ENCODE measurements at places on chromosomes 12 and 14. TPM values are rescaled to one million over a fixed set of nuclear protein-coding genes. Genes with fewer than 3 reads are reported as not detected.

Gene MGP
- total RNA-seq: 0.72 TPM

GRCh38 chr12:2244013-2244861 lies 191.4 kb downstream of the CACNA1C start:
- DNase-seq: peak; percentile 88

GRCh38 chr12:54417712-54418440 lies 1.2 kb downstream of the ITGA5 start:
- DNase-seq: peak; percentile 50

- no peak for DNase-seq
Measured at GRCh38 chr12:19245666-19246065, 116.1 kb downstream of the PLEKHA5 start.

Gene IGF1
- not detected for total RNA-seq

Gene PRPH
- total RNA-seq: 7.1 TPM

Gene SMIM41
- total RNA-seq: not detected

Gene CLEC4C
- total RNA-seq: not detected

DNA sequence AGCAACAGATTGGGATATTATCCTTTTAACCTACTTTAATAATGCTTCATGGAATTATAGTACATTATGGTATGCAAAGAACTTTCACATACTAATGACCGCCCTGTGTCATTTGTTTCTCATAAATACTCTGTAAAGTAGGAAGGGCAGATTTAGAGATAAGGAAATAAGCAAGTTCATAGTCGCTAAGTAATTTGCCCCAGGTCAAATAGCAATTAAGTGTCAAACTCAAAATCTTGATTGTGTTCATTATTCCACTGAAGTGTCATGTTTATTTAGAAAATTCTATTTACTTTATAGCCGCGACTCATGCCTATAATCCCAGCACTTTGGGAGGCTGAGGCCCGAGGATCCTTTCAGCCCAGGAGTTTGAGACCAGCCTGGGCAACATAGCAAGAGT lies 98.7 kb upstream of the ATF1 start:
- DNase-seq: no peak

DNA sequence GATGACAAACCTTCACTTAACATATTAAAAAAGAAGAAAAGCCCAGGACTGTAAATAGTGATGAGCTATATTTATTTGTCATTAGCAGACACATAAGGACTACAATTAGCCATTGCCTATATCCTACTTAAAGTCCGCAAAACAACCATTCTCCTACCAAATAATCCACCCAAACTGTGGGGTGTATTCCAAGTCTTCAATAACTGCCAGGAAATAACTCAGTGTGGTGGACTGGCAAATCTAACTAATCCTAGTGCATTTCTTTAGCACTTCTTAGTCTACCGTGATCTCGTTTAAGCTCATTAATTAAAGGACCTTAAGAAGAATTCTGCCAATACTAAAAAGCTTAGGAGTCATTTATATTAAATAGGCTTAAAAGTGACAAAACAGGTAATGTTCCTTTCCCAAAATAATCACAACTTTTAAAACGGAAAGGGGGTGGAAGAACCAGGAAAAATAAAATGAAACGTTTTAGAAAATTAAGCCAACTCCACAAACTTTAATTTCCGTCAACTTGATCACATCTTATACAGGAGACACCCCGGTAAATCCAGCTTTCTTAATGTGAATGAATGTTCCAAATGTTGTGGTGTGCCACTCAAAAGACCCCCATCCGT lies 1.8 kb downstream of the NOVA1 start:
- no peak for DNase-seq

Gene PARP11
- total RNA-seq: 2.3 TPM

Gene MRPS35
- total RNA-seq: 78.8 TPM

- DNase-seq: no peak
Measured at GRCh38 chr12:125282921-125283320, 217.7 kb downstream of the AACS start.

GRCh38 chr14:90382491-90383125 lies 14.2 kb upstream of the CALM1 start:
- DNase-seq: peak; percentile 61

- no peak for DNase-seq
Measured at GRCh38 chr14:69855180-69855832, 23.9 kb upstream of the SMOC1 start.

- peak; percentile 20 for DNase-seq
Measured at GRCh38 chr12:108691998-108692808, 39.1 kb downstream of the CORO1C start.

DNA sequence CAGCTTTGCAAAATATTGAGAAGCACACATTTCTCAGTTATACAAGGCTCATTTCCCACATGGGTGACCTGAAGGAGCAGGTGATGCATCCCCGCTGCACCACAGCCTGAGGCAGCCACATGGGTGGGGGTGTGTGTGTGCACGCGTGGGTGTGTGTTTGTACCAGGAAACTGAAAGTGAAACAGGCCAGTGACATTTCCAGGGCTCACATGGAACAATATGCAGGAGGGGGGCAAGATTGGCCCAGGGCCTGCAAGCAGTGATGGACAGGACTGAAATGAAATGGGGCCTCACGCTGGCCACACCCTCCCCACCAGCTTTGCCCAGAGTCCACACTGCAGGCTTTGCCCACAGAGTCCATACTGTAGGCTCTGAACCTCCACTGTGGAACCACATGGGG lies 154.2 kb upstream of the PARP11 start:
- DNase-seq: peak; percentile 6

Gene P2RX2
- not detected for total RNA-seq

Gene IL26
- total RNA-seq: 0.64 TPM

DNA sequence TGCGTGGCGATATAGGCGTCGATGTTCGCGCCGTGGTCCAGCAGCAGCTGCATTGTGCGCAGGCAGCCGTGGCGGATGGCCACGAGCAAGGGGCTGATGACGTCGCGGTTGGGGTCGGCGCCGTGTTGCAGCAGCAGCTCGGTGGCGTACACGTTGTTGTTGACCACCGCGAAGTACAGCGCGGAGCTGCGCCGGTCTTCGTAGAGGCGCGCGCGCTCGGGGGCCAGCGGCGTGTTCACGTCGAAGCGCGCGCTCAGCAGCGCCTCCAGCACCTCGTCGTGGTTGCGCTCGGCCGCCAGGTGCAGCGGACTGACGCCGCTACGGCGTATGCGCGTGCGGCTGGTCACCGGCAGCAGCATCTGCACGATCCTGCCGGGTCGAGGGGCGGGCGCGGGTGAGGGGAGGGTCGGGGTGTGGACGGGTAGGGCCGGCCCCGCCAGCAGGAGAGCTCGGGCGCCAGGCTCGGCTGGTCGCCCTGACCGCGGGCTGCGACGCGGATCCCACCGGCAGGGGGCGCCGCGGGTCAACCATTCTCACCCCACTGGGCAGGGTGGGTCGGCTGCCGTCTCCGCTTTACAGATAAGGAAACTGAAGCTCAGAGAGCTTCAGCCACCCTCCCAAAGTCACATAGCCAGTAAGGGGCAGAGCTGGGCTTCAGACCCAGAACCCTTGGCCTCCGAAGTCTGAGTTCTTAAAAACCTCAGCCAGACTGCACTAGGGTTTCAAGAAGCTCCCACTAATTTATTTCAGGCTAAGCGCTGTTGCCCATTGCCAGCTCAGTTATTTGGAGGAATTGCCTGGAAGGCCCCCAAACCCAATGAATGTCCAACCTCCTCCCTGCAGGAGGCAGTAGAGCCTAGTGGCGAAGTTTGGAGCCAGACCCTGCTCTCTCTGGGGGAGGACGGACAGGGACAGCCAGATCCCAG lies 12.4 kb downstream of the FAM181A start:
- peak; percentile 67 for DNase-seq

Gene RERGL
- not detected for total RNA-seq

Gene INHBC
- total RNA-seq: not detected

Gene APOF
- not detected for total RNA-seq

- DNase-seq: peak; percentile 23
Measured at GRCh38 chr12:78470354-78471195, 394.0 kb upstream of the SYT1 start.

Gene VEZT
- 26.4 TPM for total RNA-seq

Gene ASCL1
- total RNA-seq: not detected

DNA sequence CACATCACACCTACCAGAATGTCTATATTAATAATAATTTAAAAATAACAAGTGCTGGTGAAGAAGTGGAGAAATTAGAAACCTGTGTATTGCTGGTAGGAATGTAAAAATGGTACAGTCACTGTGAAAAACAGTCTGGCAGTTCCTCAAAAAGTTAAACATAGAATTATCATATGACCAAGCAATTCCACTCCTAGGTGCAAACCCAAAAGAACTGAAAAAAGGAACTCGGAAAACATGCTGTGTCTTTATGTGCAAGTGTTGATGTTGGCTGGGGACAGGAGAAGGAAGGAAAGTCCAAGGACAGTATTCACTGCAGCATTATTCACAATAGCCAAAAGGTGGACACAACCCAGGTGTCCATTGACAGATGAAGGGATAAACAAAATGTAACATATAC lies 146.5 kb downstream of the TTC7B start:
- DNase-seq: no peak

Gene KRT72
- not detected for total RNA-seq

DNA sequence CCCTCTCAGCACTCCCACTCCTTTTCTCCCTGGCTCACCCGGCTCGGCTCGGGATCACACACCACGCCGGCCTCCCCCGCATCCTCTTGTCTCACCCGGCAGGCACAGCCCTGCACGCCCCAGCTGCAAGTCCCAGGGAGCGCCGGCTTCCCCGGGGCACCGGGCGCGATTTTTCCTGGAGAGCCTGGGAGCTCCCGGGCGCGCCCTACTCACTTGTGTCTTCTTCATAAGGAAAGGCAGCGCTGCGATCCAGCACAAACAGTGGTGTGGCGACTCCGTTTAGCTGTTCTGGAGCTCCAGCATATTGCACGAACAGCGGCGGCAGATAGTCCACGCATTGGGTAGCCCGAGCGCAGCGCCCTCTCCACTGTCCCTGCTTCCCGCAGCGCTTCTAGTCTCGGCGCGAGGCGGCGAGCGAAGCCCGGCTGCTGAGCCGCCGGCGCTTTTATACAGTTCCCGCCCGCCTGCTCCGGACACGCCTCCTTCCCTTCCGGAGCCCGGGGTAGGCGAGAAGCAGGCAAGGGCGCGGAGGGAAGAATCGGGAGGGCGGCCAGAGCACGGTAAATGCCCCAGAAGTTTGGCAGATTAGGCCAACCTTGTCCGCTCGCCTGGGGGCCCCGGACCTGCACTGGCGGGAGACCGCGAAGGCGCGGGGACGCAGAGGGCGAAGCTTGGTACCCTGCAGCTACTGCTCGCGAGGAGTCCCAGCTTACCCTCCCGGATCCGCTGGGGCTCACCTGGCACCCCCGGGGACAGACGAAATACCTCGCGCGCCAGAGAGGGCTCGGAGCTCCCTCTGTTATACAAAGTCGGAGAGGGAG lies at the start of gene KITLG:
Gene KITLG (minus strand): TSS at position 421 of the 821 bp plus-strand sequence. CDS start 193 bp downstream, at position 228.
- peak; percentile 85 for DNase-seq

DNA sequence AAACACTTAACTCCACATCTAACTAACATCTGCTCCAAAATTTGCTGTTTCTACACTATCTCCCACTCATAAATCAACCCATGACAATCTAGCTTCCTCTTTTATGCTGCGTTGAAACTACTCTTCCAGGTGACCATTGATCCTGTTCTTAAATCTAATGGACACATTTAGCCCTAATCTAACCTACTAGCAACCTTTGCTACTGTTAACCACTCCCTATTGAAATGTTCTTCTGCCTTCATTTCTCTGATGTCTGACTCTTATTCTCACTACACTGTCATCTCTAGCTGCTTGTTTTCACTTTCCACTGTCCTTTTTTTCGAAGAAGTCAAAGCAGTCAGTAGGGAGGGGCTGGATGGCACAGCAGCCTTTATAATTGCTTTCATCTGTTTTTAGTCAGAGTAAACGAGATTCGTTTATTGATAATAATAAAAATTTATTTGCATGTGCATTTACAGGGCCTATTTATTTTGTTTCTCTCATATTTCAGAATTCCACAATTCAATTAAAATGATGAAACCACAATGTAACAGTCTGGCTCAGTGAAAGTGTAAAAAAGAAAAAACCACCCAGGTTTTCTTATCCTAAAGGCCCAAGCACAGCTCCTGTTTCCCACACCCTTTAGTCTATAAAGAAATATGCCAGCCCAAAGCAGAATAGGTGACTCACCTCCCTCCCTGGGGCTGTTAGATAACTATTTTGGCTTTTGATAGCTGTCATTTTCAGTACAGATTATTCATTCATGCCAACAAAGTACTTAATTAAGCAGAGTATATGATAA lies 44.9 kb downstream of the ATP2B1 start:
- no peak for DNase-seq

DNA sequence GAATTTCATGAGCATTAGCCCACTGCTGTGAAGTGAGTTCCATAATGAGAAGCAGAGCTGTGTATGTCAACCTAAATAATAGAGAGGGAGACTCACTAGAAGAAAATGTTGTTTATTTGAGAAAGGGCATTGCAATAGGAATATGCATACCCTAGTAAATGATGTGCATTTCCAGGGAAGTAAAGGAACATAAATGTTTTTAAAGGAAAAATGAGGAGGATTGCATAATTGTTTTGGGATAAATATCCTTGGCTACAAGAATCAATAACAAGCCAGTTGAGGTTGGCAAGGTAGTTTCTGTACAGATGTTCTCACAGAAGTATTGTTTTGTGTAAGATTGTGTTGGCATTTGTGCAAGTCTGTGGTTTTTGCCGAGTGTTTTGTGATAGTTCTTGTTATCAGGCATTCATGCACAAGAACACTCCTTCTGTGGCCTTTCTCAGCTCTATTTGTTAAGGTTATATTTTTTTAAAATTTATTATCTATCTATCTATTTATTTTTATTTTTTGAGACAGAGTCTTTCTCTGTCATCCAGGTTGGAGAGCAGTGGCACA lies 47.1 kb downstream of the EMP1 start:
- DNase-seq: no peak

- DNase-seq: no peak
Measured at GRCh38 chr12:75917715-75918114, 113.9 kb downstream of the PHLDA1 start.

DNA sequence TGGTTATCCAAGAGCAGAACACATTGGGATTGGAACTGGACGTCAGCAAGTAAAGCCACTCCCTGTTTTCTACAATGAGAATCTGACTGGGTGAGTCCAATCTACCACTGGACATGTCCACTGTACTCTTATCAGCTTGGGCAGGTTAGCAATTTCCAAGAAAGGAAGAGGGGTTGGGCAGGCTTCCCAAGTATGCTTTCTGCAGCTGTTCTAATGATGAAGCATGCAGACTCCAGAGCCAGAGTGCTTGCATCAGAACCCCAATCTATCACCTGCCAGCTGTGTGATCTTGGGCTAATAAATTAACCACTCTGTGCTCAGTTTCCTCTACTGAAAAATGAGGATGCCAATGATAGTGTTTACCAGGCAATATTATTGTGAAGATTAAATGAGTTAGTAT lies 92.0 kb downstream of the EMP1 start:
- DNase-seq: no peak

Gene LALBA
- total RNA-seq: not detected

GRCh38 chr12:125674554-125675338 lies 609.5 kb downstream of the AACS start:
- peak; percentile 95 for DNase-seq

GRCh38 chr14:90580377-90581335 lies 183.8 kb downstream of the CALM1 start:
- DNase-seq: no peak

Gene L3HYPDH
- total RNA-seq: 22.3 TPM

GRCh38 chr14:102479777-102480176 lies 29.8 kb downstream of the ANKRD9 start:
- no peak for DNase-seq

Gene MDM1
- total RNA-seq: 12.6 TPM

GRCh38 chr14:37598747-37599506 lies 3.5 kb downstream of the TTC6 start:
- no peak for DNase-seq

All from MG63 (cell line).